ENCODE measurements at places on chromosomes 11 and 22.
A peak's percentile ranks its signal among the peaks of the same experiment; 100 is the strongest.

DNA sequence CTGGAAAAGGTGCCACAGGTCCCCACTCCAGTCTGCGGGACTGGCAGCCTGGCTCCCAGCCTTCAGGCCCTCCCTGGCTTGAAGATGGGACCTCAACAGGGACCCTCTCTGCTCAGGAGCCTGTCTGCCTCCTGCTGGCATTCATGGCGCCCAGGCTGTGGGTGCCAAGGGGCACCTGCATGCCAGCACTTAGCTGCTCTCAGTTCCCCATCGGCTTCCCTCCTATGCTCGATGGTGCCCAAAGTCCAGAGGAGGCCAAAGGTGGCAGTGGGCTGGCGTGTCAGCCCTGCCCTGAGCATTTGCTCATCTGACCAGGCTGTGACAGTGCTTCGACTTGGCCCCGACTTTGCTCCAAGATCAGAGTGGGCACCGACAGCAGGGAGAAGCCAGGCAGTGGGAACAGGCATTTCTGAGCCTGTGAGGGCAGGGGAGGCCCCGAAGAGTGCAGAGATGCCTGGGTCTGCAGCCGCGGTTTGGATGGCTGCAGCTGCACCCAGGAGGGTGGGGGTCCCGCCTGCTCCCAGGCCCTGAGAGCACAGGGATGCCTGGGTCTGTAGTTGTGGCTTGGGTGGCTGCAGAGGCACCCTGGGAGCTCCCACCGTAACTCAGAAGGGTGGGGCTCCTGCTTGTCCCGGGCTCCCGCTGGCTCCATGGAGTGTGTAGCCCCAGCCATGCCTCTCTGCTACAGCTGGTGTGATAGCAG is 463.6 kb downstream of the TBC1D22A start:
- no peak for DNase-seq

- DNase-seq = no peak
These were observed 24.3 kb downstream of the MYH9 start for GRCh38 chr22:36363349-36363981.

DNA sequence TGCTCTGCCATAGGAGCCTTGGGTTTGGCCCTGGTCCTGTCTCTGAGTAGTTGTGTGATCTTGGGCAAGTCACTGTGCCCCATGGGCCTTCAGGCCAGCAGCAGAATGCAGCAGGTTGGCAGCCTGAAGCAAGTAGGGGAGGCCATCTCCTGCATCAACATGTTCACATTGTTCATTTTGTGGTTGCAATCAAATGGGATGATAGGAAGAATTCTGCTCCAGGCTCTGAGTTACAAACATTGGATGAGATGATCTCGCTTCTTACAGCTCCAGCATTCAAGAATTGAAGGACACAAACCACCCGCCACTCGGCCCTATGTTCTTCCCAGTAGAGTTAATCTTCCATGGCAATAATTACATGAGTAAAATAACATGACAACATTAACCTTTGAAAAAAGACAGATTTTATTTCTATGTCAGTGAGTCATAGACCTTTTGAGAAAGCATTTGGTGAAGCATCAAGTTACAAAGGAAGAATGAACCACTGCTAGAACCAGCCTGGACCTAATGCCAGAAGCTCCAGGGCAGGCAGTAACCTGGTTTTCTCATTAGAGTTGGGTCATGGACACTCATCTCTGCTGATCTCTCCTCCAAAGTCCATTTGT is 308.3 kb upstream of the NCAM1 start:
- DNase-seq = no peak

GRCh38 chr22:31230155-31230870 is 18.2 kb downstream of the LIMK2 start:
- DNase-seq = no peak

DNA sequence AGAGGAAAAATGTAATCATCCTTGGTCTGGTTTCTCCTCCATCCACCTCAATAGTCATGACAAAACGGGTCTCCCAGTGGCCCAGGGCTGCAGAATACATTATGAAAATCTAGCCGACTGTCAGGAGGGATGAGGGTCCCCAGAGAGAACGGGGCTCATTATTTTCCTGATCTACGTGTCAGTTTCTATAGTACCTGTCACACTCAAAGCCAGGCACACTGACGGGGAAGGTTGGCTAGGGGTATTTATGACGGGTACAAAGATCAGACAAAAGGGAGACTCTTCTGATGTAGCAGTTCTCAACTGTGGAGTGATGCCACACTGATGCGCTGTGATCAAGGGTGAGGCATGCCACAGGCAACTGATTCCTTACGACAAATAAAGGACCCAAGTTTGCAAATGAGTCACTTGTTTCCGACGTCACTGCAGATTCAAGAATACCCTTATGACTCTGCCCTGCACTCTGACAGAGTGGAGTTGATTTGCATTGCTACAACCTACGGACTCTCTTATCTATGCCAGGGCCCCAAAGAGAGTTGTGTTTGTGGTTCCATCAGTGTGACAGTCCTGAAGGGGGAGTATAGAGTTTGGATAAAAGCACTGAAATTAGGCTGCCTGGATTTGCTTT is 188.2 kb upstream of the TBCEL start:
- no peak for DNase-seq

DNA sequence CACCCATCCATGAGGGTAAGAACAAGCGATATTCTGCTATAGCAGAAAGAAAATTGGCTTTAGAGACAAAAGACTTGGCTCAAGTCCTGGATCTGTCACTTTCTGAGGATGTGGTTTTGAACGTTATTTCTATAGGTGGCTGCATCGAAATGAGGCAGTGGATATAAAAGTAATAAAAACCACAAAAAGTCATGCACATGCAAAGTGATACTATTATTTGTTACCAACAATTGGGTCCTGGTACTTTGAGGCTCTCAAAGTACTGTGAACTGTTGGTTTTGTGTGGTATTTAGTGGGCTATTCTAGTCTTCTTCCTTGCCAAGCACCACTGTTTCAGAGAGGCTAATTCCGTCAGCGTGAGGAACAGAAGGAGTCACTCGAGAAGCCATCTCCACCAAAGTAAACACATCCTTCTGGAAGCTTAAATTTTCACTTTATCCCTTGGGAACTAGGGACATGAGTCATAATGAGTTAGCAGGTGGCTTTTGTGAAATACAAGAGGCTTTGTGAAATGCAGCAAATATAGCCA is 13.1 kb downstream of the UBASH3B start:
- DNase-seq = no peak

DNA sequence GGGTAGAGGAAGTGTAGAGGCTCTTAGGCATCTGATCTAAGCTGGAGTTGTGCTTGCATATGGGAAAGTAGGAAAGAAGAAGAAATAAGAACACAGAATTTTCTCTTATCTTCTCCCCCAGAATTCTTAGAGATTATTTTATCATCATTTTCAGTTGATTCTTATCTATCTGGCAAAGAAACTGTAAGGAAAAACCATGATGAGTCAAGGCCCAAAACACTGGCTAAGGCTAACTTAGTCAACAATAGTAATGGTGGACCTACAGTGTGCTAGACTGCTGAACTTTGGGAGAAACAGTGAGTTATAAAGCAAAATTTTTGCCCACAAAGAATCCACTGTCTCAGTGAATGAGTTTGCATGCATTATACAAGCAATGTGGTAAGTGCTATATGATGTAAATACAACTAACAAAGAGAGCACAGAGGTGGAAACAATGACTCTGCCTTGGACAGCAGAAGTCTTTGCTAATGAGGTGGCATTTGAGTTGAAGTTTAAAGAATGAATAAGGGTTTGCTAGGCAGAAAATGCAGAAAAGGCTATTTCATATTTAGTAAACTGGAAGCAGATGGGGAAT is 344.5 kb upstream of the PLET1 start:
- DNase-seq = no peak

DNA sequence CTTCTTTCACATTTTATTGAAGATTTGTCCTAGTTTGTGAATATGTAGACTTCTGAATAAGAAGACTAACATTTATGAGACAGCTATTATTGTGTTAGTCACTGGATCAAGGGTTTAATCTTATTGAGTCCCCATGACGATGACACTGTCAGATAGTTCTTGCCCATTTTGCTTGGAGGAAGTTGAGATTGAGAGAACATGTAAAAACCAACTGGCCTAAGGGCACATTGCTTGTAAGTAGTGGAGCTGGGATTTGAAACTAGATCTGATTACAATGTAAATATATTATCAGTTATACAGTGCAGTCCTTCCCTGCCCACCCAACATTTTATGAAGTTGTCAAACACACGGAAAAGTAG is 134.7 kb downstream of the HIPK3 start:
- DNase-seq = no peak

DNA sequence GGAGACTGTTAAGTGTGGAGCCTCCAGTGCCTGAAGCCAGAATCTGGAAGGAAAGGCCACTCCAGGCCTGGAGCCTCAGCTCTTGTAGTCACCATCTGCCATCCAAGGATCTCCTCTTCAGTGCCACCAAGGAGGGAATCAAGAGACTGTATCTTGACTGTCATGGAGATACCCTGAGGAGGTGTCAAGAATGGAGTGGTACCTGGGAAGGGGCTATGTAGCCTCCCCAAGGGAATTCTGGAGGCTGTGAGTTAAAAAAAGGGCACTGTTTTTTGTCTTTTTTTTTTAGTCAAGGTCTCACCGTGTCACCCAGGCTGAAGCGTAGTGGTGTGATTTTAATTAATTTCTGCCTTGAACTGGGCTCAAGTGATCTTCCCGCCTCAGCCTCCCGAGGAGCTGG is 3.2 kb upstream of the C22orf15 start:
- DNase-seq = no peak

GRCh38 chr11:105641433-105641832 is 31.6 kb downstream of the GRIA4 start:
- DNase-seq = no peak

- DNase-seq = no peak
These were observed 13.6 kb downstream of the KRTAP5-5 start for GRCh38 chr11:1643146-1643690.

DNA sequence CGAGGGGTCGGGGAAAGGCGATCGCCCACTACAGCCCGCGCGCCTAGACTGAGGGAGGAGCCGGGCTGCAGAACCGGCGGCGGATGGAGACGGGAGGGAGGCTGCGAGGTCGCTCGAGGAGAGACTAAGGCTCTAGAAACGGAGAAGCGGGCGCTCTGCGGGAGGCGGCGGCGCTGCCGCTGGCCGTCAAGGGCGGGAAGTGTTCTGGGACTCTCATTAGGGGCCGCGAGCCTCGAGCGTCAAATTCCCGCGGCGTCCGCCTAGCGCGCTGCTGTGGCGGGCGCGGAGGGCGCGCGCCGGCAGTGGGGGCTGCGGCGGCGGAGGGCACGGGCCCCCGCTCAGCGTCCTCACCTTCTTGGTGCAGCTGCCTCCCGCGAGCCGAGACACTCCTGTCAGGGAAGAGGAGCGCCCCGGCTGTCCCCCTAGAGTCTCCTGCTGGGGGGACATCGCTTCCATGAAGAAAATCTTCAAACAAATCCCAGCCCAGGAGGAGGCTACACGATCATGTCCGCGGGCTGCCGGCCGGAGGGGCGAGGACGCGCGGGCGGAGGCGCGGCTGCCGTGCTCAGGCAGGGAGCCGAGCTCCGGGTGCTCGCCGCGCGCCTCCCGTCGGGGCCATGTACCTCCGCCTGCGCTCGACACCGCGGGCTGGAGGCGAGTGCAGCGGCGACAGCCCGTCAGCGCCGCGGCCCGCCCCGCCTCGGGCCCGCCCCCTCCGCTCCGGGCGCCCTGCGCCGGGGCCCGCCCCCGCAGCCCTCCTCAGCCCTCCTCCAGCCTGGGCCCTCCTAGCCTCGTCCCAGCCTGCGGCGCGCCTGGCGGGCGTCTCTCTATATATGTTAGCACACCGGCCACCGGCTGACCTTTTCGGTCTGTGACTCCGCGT is at the start of gene ARHGAP20:
Gene ARHGAP20 (minus strand): TSS at position 662 of the 883 bp plus-strand sequence. CDS start 206 bp downstream, at position 456.
- DNase-seq = peak; percentile 55

GRCh38 chr22:30236875-30237274 is 9.7 kb downstream of the LIF start:
- no peak for DNase-seq

DNA sequence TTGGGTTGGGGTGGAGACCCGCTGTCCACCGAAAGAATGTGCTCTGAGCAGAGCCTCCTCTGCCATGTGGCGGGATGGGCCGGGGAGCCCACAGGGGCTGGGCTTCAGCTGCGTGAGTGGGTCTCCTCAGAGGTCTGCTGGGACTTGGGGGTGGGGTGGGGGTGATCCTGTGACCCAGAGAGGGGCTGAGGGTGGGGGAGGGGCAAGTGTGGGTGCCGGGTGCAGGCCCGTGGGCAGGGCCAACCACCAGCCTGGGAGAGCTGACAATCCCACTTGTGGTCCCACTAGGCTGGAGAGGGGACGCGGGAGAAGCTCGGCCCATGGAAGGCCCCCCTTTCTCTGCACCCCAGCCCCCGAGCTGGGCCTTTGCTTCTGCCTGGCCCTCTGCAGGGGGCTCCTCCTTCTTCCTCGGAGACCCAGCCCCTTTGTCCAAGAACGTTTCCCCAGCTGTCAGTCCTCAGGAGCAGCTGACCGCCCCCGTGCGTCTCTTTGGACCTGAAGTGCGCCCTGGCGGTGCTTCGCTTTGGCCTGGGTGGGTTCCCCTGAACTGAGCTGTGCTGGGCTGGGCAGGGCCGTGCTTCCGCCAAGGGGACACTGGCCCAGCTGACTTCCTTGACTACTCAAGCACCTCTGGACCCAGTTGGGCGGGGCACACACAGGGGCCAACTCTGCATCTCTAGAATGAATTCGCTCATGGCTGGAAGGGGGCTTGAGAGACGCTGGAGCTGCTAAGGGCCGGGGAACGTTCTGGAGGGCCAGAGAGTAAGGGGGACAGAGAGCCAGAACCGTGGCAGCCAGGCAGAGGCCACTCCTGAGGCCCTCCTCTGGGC is 30.2 kb downstream of the OSBPL5 start:
- DNase-seq = peak; percentile 57

GRCh38 chr11:72406540-72407527 is 27.5 kb downstream of the CLPB start:
- DNase-seq = no peak

DNA sequence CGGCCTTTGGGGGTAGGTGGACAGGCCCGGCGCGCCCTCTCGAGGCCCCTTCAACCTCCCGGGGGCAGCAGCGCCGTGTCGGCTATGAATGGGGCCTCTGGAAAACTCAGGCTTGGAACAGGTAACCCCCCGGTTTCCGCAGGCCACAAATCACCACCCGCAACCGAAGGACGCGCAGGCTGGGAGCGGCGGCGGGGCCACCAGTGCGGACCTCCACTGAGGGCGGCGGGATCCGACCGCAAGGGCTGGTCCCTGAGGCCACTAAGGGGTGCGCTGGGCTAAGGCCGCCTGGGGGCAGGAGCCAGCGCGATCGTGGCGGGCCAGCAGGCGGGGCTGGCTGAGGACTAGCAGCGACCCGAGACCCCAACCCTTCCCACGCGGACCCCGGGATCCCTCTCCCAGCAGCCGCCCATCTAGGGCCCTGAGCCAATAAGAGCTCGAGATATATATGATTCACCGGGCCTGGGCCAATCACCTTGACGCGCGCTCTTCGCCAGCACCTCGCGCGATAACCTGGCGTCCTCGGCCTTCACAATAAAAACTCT is 609 bp upstream of the ATF4 start:
- peak; percentile 98 for DNase-seq

GRCh38 chr11:19849107-19849789 is 136.6 kb downstream of the NAV2 start:
- peak; percentile 25 for DNase-seq

DNA sequence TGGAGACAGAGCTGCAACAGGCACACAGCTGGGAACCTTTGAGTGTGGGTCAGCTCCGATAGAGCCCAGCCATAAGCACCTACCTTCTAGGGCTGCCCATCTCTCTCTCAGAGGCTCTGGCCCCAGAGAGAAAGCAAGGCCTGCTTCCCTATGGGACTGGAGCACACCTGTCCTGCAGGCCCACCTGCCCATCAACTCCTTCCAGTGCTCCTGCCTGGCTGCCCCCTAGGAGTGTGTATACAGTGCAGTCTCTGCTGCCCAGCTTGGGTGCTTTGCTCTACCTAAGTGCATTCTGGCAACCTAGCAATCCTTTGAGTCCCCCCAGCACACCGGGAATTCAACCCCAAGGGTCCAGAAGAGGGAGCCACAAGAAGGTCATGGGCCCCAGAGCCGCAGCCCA is 21.0 kb downstream of the OR8G5 start:
- no peak for DNase-seq

GRCh38 chr22:19874307-19875060 is 19.8 kb upstream of the GNB1L start:
- peak; percentile 41 for DNase-seq
